ENCODE measurements at places on chromosomes 12 and 14. TPM values are rescaled to one million over a fixed set of nuclear protein-coding genes. Genes with fewer than 3 reads are reported as not detected.

- H3K27me3 ChIP-seq, result no peaks in the 10 kb centered on the region
- no peaks in the 10 kb centered on the region for H3K4me1 ChIP-seq
- no peak overlapping the region for H3K27ac ChIP-seq
- H3K4me3 ChIP-seq, result no peak overlapping the region
- peaks cover 12% of the 10 kb centered on the region for H3K36me3 ChIP-seq
- DNase-seq, result no peak
These were observed 101.4 kb downstream of the DUSP16 start for GRCh38 chr12:12460935-12461922.

- peak; percentile 46 for DNase-seq
- peaks cover 5% of the 10 kb centered on the region for H3K4me1 ChIP-seq
- H3K36me3 ChIP-seq, result no peaks in the 10 kb centered on the region
- no peak overlapping the region for H3K4me3 ChIP-seq
- no peaks in the 10 kb centered on the region for H3K27me3 ChIP-seq
These were observed 11.9 kb downstream of the CFAP54 start for GRCh38 chr12:96501133-96501761.

DNA sequence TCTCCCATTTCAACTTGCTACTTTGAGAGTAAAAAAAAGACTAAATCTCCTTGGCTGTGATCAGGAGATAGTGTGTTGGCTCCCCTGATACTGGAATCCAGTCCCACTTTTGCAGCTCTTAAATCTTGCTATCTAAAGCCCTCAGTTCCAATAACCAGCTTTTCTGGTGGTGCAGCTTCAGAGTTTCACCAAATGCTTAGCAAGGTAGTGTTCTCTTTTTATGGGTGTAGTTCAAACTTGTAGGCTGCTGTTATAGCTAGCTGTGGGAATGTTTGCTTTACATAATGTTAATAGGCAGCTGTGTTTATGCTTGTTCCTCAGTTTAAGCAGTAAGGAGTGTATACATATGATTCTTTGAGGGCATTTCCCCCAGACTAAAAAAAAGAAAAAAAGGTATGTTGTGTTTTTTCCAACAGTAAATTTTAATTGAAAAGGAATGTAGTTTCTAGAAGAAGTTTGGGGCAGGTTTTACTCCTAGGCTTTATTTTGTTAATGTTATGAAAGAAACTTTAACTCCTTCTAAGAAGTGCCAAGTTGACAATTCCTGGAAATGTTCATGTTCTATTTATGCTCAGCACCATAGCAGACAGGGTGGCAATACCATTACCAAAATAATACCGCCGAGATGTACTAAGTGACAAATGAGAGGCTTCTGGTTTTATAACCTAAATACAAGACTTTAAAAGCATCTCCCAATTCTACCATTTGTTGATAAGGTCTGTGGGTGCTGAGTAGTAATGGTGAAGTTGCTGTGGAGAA lies 12.1 kb downstream of the CRADD start:
- no peaks in the 10 kb centered on the region for H3K27me3 ChIP-seq
- no peak overlapping the region for H3K27ac ChIP-seq
- peaks cover 38% of the 10 kb centered on the region for H3K4me1 ChIP-seq
- no peaks in the 10 kb centered on the region for H3K36me3 ChIP-seq
- DNase-seq, result no peak

GRCh38 chr14:20769421-20769820 lies 1.2 kb downstream of the EDDM3B start:
- no peak for DNase-seq
- no peaks in the 10 kb centered on the region for H3K36me3 ChIP-seq
- H3K27ac ChIP-seq, result no peak overlapping the region
- H3K4me1 ChIP-seq, result no peaks in the 10 kb centered on the region
- H3K27me3 ChIP-seq, result no peaks in the 10 kb centered on the region

DNA sequence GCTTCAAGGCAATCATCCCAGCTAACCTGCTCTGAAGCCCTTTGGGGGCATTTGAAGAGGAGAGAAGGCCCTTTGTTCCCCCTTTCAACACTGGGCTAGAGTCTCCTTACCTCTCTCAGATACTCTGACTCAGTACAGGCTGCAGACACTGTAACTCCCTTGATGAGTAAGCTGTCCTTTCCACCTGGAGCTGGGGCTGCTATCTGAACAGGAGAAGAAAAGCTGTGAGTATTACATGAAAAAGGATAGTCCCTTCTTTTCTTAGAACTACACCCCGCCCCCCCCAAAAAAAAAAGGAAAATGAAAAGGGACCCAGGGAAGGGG lies 186.6 kb upstream of the PLEKHG7 start:
- H3K36me3 ChIP-seq, result no peaks in the 10 kb centered on the region
- H3K27ac ChIP-seq, result no peak overlapping the region
- no peaks in the 10 kb centered on the region for H3K4me1 ChIP-seq

TSHR gene
- 0.60 TPM for total RNA-seq

ENDOU gene
- not detected for total RNA-seq

TMEM179 gene
- total RNA-seq, result not detected
